Fibroblast of lung (primary cell): ENCODE measurements at places on chromosomes 6 and 20. TPM values are rescaled to one million over a fixed set of nuclear protein-coding genes. Genes with fewer than 3 reads are reported as not detected.

DNA sequence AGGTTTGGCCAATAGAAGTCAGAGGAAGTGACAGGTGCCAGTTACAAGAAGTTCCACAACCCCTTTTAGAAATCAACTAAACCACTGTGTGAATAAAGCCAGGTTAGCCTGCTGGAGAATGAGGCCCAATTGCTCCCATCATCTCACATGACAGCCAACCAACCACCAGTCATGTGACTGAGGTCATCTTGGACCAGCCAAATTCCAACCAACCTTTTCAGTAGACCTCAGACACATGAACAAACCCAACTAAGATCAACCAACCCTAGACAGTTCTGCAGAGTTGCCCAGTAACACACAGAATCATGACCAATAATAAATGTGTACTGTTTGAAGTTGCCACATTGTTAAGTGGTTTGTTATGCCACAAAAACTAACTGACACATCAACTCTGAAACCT is 44.6 kb upstream of the GGTLC1 start:
- DNase-seq, result no peak

DNA sequence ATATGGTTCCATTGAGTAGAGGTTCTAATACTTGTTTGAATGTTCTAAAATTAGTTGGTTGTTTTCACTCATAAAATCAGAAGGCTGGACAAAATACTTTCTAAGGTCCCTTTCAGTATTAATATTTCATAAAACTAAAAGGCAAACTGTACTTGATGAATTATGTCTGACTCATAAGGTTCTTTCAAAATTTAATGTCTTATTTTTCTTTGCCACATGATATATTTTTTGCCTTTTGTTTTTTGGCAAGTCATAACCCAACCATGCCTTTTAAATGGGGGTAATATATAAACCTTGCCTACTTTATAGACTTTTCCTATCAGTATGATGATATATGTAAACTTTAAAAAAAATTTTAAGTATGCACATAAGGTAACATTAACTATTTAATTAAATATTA is 244.7 kb downstream of the PTPRK start:
- DNase-seq, result peak; percentile 57

Gene TENT5A
- 24.6 and 24.9 TPM in 2 replicates for total RNA-seq

DNA sequence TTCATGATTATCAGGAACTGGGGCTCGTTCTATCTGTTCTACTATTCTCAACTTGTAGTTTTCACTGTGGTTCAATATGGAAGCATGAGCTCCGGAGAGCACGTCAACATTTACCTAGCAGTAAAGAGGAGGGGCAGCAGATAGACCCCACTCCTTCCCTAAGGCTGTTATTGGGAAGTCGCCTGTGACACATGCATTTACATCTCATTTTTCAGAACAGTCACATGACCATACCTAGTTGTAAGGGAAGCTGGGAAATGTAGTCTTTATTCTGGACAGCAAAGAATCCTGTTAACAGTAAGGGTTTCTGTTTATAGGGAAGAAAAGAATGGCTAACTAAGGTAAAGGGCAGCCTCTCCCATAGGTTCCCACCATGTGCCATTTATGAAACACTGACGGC is 158.3 kb downstream of the ZFP64 start:
- DNase-seq, result peak; percentile 12

Gene SPTLC3
- total RNA-seq, result 4.0 and 5.9 TPM in 2 replicates

Gene FOXA2
- not detected in 2 replicates for total RNA-seq

- no peak for DNase-seq
Observed at GRCh38 chr20:2952766-2953165, 79.5 kb downstream of the PTPRA start.

DNA sequence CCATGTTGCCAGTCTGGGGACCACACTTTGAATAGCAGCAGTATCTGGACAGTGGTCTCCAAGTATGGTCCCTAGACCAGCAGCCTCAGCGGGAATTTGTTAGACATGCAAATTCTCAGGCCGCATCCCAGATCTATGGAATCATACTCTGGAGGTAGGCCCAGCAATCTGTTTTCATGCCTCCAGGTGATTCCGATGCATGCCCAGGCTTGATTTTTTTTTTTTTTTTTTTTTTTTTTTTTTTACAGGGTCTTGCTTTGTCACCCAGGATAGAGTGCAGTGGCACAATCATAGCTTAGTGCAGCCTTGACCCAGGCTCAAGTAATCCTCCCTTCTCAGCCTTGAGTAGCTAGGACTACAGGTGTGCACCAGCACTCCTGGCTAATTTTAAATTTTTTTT is 682 bp upstream of the SLA2 start:
- no peak for DNase-seq

Gene SUMO4
- 1.0 and 2.1 TPM in 2 replicates for total RNA-seq

Gene CAGE1
- total RNA-seq, result under 0.01 and 0.17 TPM in 2 replicates

Gene ADGRG6
- total RNA-seq, result 30.0 and 49.9 TPM in 2 replicates

Gene SERAC1
- total RNA-seq, result 33.6 and 37.7 TPM in 2 replicates

- DNase-seq, result no peak
Observed at GRCh38 chr6:168072261-168072660, 6.8 kb downstream of the FRMD1 start.

GRCh38 chr6:108798670-108799353 is 49.4 kb upstream of the ARMC2 start:
- DNase-seq, result no peak

Gene FOXP4
- 1.3 and 1.8 TPM in 2 replicates for total RNA-seq

GRCh38 chr6:26030716-26031115 is 56.5 kb upstream of the HFE start:
- no peak for DNase-seq

DNA sequence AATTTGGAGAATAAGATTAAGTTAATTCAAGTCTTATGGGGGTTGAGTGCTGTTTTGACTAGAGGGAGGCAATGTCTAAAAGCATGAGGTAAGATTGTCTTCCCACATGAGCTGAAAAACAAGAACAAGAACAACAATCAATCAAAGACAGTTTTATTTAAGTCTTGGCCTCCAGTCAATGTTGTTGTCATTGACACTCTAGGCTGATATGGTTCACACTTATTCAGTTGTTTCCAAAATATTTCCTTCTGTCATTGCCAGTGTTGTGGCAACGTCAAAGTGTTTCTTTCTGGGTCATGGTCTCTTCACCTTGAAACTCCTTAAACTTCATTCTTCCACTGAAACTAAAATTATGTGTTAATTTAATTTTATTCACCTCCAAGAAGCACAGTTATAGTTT is 72.4 kb downstream of the GRIK2 start:
- DNase-seq, result no peak

DNA sequence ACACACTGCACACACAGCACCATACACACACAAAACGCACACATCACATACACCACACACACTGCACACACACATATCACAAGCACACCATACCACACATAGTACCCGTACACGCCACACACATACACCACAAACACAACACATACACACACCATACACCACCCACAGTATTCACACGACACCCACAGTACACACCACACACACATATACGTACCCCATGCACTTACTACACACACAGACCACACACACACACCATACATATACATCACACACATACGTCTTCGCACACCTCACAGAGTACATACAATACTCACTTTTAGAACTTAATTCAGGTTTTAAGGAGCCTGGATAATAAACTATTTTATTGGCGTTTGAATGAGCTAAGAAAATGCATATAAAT is 1805.3 kb upstream of the DEFB115 start:
- peak; percentile 0 for DNase-seq

DNA sequence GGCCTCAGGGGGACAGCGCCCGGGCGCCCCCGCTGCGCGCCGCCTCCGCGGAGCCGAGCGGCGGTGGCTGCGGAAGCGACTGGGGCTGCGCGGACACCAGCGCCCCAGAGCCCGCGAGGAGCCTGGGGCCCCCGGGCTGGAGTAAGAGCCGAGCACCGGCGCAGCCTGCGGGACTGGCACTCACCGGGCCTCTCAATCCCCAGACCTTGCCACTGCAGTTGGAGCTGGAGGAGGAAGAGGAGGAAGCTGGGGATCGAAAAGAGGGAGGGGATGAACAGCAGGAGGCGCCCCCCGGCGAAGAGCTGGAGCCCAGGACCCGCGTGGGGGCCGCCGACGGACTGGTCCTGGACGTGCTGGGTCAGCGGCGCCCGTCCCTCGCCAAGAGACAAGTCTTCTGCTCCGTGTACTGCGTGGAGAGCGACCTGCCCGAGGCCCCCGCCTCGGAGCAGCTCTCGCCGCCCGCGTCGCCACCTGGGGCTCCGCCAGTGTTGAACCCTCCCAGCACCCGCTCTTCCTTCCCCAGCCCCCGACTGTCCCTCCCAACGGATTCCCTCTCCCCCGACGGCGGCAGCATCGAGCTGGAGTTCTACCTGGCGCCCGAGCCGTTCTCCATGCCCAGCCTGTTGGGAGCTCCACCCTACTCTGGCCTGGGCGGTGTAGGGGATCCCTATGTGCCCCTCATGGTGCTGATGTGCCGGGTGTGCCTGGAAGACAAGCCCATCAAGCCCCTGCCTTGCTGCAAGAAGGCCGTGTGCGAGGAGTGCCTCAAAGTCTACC is 590 bp downstream of the RNF217 start:
- DNase-seq, result peak; percentile 52

DNA sequence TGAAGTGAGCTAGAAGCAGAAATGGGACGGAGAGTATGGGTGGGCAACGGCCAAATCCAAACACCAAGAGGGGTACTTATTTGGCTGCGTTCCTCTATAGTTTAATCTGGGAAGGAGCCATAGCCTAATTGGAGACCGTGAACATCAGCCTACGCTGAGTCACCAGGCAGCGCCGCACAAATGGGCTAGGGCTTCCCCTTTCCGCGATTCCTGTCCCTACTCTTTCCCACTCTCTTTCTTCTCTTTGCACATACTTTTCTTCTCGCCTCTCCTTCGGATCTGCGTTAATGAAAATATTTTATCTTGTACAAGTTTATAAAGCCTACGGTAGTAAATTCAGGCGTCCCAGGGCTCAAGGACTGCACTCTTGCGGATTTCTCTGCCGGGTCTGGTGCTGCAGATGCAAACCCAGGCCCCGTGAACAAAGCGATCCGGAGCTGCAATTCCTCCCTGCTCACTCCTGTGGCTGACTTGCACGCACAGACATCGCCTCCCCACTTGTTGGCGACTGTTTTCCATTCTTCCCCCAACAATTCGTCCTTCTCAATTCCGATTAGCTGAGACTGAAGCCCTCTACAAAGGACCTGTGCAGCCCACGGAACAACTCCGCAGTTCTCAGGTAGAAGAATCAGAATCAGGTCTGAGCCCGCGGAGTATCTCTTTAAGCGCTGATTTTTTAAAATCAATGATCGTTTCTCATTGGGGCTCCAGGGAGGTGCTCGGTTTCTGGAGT is 4.2 kb upstream of the TBX18 start:
- no peak for DNase-seq

Gene SPATA25
- 1.5 and 3.6 TPM in 2 replicates for total RNA-seq

GRCh38 chr6:82959385-82959941 is 106.2 kb downstream of the UBE3D start:
- peak; percentile 95 for DNase-seq

Gene TRIM15
- not detected in 2 replicates for total RNA-seq

- no peak for DNase-seq
Observed at GRCh38 chr20:57938158-57939108, 228.6 kb upstream of the PMEPA1 start.
